Activated CD4-positive, alpha-beta T cell treated with anti-CD3 and anti-CD28 coated beads, Interleukin-10, Interleukin-2, amounts not matched to agents 100 ng/mL and 50 ng/mL, durations not matched to agents 16 hours and 8 hours (primary cell): ENCODE measurements at places on chromosomes 12 and 14.

- no peak for DNase-seq
These were observed 457.6 kb upstream of the RGS6 start for GRCh38 chr14:71474301-71475265.

DNA sequence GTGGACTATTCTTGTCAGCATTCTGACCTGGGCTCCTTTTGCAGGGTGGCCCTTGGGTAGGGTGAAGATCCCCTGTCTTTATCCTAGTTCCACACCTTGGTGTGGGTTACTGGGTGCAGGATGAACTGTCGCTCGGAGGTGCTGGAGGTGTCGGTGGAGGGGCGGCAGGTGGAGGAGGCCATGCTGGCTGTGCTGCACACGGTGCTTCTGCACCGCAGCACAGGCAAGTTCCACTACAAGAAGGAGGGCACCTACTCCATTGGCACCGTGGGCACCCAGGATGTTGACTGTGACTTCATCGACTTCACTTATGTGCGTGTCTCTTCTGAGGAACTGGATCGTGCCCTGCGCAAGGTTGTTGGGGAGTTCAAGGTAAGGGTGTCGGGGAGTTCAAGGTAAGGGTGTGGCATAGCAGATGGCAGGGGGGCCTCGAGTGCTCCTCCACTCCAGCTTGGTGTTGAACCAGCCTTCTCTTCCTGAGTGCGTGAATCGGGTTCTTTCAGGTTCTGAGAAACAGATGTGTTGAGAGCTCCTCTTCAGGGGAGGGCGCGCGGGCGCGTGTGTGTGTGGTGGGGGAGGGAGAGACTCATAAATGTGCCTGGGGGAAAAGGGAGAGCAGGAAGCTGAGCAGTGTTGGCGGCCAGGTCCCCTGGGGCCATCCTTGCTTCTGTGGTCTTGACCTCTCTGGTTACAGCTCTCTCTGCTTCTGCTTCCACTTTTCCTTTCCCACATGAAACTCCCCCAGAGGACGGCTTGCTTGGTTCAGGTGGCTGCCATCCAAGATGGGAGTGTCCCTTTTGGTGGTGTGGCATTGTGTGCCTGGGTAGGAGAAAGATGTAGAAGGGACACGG, 4.0 kb downstream of the ATG101 start:
- DNase-seq = no peak

DNA sequence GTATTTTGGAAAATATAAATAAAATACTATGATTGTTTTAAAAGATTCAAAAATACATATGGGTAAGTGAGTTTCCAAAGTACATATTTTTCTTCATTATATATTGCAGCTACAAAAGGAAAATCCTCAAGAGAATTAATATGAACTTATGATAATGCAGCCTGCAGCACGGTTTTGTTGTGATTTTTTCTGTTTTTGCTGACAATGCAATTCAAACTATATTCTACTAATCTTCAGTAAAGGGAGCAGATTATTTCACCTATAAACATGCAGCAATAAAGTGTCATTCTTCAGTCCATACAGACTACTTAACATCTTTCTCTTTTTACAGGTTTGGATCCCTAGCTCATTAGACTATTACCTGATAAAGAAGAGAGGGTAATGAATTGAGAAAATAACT, 582.1 kb upstream of the MGAT4C start:
- DNase-seq = no peak

DNA sequence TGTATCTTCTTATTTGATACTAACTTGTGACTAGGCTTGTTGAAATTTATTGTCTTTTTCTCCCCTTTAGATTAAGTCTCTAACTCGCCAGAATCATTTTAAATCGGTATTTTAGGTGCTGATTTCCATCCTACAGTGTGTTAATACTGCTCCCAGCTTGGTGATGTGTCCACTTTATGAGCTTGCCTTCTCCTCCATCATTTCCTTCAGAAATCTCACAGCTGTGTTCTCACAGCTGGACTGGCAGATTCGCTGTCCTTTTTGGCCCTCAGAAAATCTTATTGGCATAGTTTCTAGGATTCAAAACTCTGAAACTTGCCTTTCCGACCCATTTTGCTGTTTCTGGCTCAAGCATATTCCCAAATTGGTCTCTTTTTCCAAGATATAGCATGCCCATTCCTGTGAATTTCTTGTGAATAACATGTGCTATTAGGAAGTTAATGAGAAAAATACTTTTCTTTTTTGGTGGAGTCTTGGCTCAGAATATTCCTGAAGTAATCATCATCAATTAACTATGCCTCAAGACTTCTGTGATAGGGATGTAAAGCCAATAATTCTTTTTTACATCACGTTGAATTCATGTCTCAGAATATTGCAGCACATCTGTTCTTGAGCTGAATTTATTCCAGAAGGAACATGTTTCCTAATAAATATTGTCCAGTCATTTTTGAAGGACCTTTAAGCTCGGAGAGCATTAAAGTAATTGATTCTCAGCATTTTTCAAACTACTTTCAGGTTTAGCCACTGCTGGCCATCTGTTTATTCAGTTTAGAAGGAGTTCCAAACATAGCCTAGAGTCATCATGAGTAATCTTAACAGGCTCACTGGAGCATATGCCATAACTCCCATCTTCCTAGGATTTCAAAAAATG, 50.0 kb upstream of the USP44 start:
- no peak for DNase-seq
